Activated CD8-positive, alpha-beta memory T cell treated with anti-CD3 and anti-CD28 coated beads for 1 hour (primary cell): ENCODE measurements at places on chromosomes 3 and 15.

DNA sequence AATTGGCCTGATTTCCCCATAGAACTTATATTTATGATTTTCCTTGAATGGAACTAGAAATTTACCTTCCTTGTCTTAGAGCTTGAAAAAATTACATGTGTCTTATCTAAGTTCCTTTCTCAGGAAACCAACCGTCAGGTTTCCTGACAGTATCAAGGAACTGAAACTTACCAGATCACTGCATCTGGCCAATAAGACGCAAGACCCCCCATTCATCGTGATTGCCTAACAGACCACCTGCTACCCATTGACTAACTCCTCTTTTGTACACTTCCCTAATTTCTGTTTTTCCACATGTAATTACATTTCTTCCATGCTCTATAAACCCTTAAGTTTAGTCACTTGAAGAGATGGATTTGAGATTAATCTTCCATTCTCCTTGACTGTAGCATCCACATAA lies 517.2 kb upstream of the CBLB start:
- no peak for DNase-seq

GRCh38 chr3:122356402-122356801 lies 26.6 kb downstream of the MIX23 start:
- DNase-seq: no peak

DNA sequence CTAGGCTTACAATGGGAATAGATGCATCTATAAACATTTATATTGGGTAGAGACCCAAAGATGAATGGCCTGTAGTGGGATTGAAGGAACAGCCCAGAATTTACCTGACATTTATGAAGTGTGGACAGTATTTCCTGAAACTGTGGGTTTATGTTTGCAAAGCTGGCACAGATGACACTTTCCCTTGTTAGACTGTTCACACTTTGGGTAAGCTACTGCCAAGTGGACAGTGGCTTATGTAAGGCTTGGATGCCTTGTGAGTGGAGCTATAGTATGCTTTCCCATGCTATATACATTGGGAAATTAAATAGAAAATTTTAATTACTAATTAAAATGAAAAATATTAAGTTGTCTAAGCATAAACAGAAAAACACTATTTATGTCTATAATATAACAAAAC lies 48.5 kb downstream of the STARD9 start:
- no peak for DNase-seq

GRCh38 chr3:128328546-128329458 lies 137.9 kb downstream of the DNAJB8 start:
- DNase-seq: no peak

DNA sequence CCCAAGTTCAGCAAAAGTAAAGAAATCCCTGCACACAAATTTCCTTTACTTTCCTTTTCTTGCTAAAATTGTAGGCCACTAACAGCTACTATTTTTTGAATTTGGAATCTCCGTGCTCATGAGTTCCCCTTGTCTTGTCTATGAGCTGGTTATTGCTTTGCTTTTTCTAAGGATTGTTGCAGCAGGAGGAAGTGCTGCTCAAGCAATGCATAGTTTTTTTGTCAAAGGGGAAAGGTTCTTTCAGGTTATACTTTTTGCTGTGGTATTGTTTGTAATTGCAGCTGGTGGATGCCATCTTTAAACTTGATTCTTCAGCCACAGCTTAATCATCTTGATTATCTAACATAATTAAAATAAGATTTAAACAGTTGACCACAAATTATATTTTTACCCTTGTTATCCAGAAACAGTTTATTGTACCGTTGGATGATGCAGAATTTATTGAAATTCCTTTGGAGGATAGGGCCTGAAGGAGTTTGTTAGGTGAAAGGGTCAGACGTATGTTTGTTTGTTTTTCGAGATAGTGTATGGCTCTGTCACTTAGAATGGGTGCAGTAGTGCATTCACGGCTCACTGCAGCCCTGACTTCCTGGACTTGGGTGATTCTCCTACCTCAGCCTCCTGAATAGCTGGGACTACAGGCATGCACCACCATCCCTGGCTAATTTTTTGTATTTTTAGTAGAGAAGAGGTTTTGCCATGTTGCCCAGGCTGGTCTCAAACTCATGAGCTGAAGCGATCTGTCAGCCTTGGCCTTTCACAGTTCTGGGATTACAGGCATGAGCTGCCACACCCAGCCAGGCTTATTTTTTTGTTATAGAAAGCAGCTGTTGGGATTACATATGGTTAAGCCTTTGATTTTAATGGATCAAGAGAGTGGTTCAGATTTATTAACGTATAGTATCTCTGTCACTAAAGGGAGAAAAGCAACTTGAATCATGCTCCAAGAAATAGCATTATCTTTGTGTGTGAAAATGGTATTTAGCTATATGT lies 11.7 kb downstream of the MGA start:
- DNase-seq: no peak

GRCh38 chr3:113223475-113224281 lies 12.3 kb downstream of the BOC start:
- DNase-seq: no peak

DNA sequence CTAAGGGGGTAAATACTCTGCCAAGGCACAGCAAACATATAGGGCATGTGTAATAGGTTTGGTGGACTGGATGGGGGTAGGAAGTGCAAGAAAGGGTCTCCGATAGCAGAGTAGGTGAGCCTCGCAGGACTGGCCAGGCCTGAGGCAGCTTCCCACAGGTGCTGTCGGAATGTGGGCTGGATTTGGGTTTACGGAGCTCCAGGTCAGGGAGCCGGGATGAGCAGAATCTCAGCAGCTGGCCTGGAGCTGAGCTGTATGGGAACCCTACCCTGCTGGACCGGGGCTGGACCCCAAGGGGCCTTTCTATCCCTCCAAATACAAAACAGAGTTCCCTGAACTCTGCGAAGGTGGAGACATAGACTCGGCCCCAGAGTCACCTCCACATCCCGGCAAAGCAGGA lies 15.0 kb downstream of the KLF15 start:
- no peak for DNase-seq

GRCh38 chr3:30112902-30113484 lies 493.4 kb upstream of the TGFBR2 start:
- DNase-seq: no peak

DNA sequence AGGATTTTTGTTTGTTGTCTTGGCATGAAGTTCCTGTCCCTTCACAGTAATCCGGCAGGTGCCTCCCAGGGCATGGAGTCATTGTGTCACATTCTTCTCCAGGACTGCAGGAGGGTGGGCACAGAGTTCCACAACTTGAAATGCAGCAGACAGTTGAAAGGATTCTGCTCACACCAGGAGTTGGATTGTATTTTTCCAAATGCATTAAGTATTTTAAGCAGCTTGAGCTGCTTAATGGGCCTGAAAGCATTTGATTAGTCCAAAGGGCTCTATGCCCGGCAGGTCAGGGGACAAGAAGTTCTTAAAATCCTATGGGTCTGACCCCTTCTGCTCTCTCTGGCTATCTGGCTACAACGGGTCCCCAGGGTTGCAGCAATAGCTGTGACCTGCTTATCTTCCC lies 92.9 kb downstream of the APBA2 start:
- no peak for DNase-seq

GRCh38 chr3:172465281-172465680 lies 17.0 kb upstream of the GHSR start:
- no peak for DNase-seq
